ENCODE measurements at places on chromosomes 16 and 17. TPM values are rescaled to one million over a fixed set of nuclear protein-coding genes. Genes with fewer than 3 reads are reported as not detected.

GRCh38 chr17:39074676-39075075 lies 76.8 kb downstream of the PLXDC1 start:
- no peak for DNase-seq

- no peak for DNase-seq
Observed at GRCh38 chr17:41888332-41888965, 23.2 kb upstream of the KLHL11 start.

- DNase-seq: no peak
Observed at GRCh38 chr17:79084291-79085153, 9.9 kb downstream of the ENGASE start.

DNA sequence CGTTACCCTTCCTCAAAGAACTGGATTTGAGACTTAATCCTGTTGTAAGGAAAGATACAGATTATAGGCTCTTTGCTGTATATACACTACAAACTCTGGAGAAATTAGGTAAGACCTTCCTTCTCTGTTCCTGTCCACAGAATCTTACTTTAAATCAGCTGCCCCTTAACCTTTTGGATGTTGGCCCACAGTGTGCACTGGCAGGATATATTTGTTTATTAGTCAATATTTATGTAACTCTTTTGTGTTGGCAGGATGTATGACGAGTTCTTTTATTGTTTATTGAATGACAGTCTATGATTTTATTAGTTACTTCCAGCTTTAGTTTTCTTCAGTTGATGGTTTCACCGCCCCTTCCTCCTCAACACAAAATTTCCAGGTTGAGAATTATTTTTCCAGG lies 19.7 kb downstream of the LRRC36 start:
- DNase-seq: no peak

Gene HYDIN
- total RNA-seq: 3.3 TPM

DNA sequence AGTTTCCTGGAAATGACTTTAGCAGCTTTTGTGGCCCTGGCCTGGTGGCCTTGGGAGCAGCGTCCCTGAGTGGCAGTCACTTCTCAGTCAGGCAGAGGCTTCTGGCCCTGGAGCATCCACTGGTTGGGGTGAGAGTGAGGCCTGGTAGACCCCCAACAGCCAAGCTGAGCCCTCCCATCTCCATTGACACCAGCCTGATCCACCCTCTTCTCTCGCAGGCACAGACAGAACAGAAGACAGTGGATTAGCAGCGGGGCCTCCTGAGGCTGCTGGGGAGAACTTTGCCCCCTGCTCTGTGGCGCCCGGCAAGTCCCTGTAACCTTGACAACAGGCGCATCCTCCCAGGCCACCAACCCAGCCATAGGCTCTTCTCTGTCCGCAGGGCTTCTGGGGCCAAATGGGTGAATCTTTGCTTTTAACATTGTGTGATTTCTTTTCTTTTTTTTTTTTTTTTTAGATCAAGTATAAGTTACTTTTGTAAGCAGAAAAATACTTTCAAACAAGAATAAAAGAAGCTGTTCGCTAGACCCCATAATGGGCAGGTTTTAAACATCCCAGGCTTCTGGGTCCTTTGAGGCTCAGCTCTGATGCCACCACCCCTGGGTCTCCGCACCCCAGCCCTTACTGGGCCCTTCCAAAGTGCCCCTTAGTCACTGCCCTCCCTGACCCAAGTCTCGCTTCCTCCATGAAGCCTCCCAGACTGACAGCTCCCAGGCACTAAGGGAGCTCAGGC lies 12.7 kb upstream of the FLYWCH1 start:
- no peak for DNase-seq

Gene DNAH17
- total RNA-seq: 0.64 TPM

Gene CDH13
- total RNA-seq: 8.7 TPM

Gene KRTAP9-2
- not detected for total RNA-seq

Gene OTOP3
- total RNA-seq: not detected

GRCh38 chr16:64251742-64252141 lies 870.1 kb downstream of the CDH11 start:
- no peak for DNase-seq

GRCh38 chr16:78684655-78685375 lies 585.4 kb downstream of the WWOX start:
- DNase-seq: no peak

- no peak for DNase-seq
Observed at GRCh38 chr17:73017658-73018057, 74.8 kb downstream of the SLC39A11 start.

DNA sequence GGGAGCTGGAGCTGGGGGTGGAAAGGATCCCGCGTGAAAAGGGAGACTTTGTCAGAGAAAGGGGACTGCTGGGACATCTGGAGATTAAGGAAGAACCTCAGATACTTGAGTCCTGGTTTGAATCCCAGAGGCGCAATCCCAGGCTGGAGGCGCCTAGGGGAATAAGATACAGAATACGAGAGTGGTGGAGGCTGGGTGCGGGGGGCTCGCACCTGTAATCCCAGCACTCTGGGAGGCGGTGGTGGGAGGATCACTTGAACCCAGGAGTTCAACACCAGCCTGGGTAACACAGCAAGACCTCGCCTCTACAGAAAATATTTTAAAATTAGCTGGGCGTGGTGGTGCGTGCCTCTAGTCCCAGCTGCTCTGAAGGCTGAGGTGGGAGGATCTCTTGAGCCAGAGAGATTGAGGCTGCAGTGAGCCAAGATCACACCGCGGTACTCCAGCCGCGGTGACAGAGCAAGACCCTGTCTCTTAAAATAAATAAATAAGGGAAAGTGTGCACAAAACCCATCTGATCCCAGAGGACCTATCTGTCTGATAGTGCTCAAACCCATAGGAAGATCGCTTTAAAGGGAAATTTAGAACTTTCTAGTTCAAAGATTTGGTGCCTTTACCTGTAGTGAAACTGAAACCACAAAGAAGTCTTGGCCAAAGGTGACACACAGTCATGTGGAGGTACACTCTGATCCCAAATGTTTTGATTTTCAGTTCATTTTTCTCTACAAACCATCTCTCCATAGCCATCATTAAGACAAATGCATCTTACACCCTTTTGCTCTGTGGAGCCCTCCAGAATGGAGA lies 617 bp upstream of the SCRN2 start:
- no peak for DNase-seq

GRCh38 chr17:33811984-33812577 lies 443.0 kb upstream of the CCL2 start:
- DNase-seq: no peak

DNA sequence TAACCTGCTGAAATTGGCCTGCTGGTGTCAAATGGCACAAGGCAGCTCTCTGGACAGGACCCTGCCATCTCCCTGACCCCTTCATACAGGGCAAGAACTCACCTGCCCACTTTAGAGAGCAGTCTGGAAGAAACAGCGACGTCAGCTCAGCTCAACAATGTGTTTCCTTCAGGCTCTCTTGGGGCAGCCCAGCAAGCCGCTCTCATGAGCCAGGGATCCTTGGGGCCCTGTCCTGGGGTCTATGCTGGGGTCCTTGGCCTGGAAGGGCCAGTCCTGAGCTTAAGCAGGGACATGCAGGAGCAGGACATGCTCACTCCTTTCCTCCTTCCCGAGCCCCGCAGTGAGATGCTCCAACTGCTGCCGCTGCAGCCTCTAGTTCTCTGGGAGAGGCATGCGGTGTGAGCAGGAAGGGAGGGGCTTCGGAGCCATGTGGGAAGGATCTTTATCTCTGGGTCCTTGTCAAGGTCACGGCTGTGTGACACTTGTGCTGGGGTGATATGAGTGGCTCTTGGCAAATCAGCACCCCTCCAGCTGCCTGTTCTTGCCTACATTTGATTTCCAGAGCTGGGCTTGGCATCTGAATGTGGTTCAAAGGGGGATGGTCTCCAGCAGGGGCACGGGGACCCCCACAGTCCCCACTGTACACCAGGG lies 3.4 kb downstream of the C1QTNF1 start:
- no peak for DNase-seq

DNA sequence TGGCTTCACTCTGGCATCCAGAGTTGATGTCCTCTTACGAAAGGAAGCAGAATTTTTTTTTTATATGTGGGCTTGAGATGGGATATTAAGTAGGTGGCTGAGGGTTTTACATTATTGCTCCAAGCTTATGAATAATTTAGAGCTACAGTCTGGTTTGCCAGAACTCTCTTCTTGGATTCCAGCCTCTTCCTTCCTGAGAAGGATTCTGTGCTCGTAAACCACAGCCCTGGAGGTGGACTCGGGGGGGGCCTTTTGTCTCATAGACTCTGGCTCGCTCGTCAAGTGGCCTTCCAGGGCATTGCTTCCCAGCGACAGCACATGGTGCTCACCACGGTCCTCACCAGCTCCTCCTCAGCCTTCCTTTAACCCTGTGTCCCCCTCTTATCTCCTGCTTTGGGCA lies 43.2 kb downstream of the TMEM11 start:
- no peak for DNase-seq

- DNase-seq: no peak
Observed at GRCh38 chr16:89786474-89787364, 29.7 kb downstream of the FANCA start.

DNA sequence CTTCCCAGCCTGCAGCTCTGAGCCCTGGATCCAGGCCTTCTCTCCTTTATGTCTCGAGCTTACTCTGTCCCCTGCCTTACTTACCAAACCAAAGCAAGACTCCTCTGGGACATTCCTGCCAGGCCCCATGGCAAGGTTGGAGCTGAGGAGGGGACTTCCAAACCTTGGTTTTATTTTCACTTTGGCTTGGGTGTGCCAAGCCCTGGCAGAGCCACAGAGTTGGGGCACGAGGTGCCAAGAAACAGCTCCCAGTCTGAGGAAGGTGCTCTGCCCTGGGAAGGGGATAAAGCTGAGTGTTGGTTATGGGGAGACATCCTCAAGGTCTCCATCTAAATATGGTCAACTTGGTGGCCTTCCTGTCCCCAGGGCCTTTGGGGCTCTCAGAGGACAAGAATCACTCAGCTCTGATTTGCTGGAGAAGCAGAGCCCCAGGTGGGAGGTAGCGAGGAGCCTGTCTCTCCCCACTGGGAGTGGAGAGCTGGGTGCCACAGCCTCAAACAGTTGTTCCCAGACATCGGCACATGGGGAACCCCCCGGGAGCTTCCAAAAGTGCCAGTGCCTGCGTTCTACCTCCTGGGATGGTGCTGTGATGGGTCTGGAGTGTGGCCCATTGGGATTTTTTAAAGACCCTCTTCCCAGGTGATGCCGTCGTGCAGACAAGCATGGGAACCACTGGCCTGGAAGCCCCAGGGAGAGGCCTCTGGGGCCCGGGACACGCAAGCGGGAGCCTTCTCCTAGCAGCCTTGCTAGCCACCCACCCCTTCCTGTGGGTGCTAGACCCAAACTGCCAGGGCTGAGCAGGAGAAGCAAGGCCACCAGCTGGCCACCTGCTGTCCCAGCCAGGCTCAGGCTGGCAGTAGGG lies 10.3 kb downstream of the NLRC5 start:
- DNase-seq: no peak

- DNase-seq: no peak
Observed at GRCh38 chr16:20566864-20567263, 9.3 kb downstream of the ACSM2B start.

GRCh38 chr16:89765292-89765830 lies 44.0 kb downstream of the ZNF276 start:
- DNase-seq: no peak

- no peak for DNase-seq
Observed at GRCh38 chr16:81329947-81330346, 15.2 kb downstream of the GAN start.

DNA sequence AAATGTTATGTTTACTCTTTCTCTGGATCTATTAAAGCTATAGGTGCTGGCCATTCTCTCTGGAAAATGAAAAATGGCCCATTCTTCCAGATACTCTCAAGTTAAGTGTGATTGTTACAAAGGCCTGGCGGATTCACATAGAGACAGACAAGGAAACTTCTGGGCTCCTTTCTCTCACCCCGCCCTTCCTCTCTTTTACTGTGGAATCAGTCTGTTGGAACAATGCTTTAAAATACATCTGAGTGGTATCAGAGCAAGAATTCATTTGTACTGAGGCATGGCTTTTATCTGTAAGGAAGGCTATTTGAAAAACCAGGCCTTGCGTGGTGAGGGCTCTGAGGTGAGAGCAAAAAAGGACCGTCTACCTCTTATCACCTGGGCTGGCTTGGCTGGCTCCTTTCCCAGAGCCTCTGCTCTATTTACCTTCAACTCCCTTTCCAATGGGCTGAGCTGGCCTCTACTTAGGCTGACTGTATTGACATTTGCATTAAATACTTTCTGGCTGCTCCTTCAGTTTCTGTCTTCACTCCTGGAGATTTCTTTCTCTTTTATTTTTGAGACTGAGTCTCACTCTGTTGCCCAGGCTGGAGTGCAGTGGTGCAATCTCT lies 274.0 kb downstream of the PHKB start:
- DNase-seq: no peak

DNA sequence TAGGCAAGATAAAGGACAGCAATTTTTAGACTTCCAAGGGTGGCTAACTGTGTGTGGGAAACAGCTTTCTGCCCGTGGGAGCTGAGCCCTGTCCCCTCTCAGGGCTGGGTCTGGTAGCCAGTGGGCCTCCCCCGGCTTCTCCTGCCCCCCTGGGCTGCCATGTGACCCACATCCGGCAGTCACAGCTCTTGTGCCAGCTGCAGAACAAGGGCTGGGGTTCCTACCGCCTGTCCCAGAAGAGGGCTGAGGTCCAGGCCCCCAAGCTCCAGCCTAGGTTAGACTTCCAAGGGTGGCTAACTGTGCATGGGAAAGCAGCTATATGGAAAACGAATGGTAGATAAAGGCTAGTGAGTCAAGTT lies 6.1 kb downstream of the GAST start:
- DNase-seq: peak; percentile 6

Gene SETD1A
- 16.4 TPM for total RNA-seq

Gene HOXB8
- total RNA-seq: 0.32 TPM

Gene SULT1A2
- 5.2 TPM for total RNA-seq

DNA sequence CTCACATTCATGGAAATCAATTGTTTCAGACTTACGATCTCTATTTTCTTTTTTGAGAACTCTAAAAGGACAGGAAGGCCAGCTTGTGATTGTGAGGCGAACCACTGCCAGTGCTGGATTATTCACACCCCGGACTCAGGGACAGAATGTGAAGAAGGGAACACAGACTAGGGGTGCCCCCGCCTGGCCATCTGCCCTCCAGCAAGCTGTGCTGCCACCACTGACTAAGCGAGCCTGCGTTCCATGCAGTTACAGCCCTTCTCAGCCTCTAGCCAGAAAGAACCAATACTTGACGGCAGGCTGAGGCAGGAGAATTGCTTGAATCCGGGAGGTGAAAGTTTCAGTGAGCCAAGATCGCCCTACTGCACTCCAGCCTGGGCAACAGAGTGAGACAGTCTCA lies 2.8 kb downstream of the HAGH start:
- DNase-seq: peak; percentile 47
